ENCODE measurements at places on chromosomes 11 and 22. TPM values are rescaled to one million over a fixed set of nuclear protein-coding genes. Genes with fewer than 3 reads are reported as not detected.

CARNS1 gene
- total RNA-seq = 0.88 TPM

A4GALT gene
- 14.6 TPM for total RNA-seq

TMEM191C gene
- total RNA-seq = 0.13 TPM

FREY1 gene
- total RNA-seq = not detected

CALCA gene
- total RNA-seq = not detected

EHF gene
- total RNA-seq = 0.64 TPM

NAT10 gene
- total RNA-seq = 23.9 TPM

SMTNL1 gene
- total RNA-seq = not detected

SCN2B gene
- total RNA-seq = 0.48 TPM

All from epithelial cell of alveolus of lung (primary cell).